ENCODE measurements at places on chromosomes 2 and 18.
A peak's percentile ranks its signal among the peaks of the same experiment; 100 is the strongest.

DNA sequence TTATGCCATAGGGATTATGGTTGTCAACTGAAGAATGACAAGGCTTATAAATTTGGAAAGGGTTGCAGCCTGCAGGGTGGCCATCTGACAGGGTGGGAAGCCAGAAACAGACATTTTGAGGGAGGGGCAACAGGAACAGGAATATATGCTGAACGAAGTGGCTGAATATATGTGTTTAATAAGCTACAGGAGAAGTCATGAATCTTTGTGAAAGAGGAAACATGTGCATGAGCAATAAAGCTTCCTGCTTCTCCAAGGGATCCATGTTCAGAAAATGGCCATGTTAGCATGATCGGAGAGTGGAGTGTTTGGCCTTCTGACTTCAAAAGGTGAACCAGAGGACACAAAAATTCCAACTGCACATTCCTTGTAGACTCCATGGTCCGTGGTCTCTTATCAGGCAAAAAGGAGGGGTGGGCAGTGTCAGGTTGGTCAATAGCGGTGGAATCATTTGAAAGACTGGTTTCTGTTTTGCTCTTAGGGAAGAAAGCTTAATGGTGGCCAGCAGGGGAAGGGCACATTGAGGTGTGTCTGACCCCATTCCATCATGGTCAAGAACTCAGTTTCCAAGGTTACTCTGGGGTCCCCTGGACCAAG lies 144.1 kb downstream of the SOCS6 start:
- DNase-seq = no peak

GRCh38 chr2:16050261-16050907 lies 110.0 kb downstream of the MYCN start:
- DNase-seq = no peak

GRCh38 chr2:28746429-28747111 lies 5.1 kb upstream of the PPP1CB start:
- no peak for DNase-seq

DNA sequence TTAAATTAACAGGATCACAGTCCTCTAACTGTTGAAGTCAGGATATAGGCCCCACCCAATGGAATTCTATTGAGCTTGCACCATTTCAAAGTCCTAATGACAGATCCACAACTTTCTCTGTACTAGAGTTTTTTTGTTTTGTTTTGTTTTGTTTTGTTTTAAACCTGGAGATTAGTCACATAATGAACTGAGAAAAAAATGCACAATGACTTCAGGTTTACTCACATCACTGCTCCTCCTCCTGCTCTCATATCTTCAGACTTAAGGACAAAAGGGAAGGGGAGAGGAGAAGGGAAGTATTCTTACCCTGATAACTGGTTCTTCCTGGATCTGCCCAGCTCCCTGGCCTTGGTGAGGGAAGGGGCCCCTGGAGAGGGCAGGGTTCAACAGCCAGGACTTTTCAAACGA lies 208.2 kb upstream of the EPHA4 start:
- DNase-seq = no peak

DNA sequence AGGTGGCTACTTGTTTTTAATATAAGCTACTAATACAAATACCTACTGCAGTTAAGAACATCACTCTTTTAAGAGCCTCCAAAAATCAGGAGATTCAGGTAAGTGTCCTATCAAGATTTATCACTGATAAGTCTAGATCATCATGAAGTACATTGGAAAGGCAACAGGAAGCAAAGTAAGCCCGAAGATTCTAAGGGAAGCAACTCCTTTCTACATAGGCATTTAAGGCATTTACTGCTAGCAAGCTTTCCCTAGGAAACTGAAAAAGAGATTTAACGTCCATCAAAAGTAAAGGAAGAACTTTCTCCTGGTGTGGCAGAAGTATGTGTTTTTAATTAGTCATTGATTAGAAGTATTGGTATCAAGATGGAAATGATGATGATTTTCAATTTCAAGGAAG lies 3.7 kb downstream of the STK17B start:
- DNase-seq = no peak

DNA sequence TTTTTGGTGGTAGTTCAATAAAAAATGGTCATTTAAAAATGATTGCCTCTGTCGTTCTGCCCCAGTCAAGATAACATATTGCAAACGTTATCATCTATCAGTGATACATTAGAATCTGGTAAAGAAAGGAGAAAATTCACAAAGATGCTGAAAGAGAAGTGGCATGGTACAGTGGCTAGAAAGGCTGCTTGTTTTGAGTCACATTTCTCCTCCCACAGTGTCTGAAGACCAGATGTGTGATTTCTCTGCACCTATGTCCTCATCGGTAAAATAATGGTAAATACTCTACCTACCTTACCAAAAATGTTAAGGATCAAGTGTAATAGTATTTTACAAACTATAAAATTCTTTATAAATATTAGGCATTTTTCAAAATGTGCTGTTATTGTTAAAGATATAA lies 76.1 kb upstream of the NOSTRIN start:
- no peak for DNase-seq

DNA sequence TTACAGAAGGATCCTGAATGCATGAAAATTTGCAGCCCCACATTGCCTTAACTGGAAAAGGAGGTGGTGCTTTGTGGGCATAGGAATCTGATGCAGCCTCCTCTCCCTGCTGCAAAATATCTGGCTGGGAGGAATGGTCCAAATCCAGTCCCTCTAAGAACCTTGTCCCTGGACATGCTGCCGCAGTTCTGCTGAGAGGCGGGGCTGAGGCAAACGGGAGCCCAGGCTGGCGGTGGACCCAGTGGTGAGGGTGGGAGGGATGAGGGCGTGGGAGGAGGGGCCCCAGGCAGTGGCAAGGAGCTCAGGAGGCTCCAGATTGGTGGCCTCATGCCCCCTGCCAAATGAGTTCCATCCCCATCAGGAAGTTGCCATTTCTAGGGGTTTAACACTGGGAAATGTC lies 36.2 kb downstream of the ZAP70 start:
- DNase-seq = no peak

DNA sequence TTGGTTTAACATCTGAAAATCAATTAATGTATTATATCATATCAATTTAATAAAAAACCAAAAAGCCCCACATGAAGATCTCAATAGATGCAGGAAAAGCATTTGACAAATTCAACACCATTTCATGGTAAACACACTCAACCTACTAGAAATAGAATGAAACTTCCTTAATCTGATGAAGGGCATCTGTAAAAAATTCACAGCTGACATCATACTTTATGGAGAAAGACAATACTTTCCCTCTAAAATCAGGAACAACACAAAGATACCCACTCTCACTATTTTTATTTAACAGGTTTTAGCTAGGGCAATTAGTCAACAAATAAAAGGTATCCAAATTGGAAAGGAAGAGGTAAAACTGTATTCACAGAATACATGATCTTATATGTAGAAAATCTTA lies 303.0 kb upstream of the ZEB2 start:
- DNase-seq = no peak

DNA sequence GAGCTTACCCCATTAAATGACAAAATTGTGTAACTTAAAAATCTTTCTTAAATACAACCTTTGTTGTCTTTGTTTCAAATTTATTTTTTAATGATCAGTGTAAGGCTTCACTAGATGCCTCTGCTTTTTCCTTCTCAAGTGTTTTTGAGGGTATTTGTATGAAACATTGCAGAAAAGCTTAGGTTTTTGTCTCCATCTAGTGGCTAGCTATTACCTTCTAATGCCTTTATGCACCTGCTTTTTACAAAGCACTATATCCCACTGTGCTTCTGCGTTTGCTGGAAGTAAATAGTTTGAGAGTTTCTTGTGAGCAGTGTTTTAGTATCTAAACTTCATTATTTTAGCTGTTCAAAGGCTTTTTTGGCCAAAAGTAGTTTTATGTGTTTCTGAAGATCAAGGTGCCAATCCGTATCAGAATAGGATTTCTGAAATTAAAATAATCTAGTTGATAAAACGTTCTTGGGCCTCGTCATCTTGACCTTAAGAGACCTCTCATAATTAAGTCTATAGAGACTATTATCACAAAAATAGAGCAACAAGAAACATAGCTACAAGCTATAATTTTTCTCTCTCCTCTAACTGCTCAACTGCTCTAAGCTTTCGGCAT lies 47.0 kb downstream of the IWS1 start:
- DNase-seq = peak; percentile 80

GRCh38 chr2:226888378-226888965 lies 52.6 kb downstream of the RHBDD1 start:
- no peak for DNase-seq

DNA sequence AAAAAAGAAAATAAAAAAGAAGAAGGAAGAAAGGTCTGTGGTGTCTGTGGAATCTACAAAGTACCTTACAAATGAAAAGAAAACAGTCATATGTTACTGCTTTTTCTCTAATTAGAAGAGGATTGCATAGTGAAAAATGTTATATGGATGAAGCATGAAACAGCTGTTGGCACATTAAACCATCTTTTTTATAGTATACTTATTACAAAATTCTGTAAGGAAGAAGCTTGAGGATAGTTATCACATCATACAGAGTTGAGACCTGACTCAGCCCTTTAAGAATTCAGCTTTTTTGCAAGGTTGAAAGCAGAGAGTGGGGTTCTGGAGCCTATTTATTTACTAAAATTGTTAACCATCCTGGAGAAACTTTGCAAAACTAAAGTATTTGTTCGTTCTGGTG lies 222.7 kb downstream of the PHLPP1 start:
- no peak for DNase-seq

GRCh38 chr2:127217470-127218325 lies 2.4 kb downstream of the CYP27C1 start:
- no peak for DNase-seq

DNA sequence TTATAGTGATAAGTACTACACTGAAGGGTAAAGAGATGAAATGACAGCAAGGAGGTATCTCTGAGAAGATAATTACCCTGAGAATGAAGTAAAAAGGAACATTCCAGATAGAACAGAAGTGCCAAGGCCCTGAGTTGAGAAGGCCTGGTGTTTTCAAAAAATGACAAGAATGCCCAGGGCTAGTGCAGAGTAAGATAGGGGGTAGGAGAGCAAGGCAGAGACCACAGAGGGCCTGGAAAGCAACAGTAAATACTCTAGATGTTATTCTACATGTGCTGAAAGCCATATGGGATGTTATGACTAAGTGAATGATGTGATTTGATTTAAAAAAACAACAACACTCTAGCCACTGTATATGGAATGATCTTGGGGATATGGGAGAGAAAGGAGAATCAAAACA lies 52.3 kb downstream of the BAZ2B start:
- no peak for DNase-seq

DNA sequence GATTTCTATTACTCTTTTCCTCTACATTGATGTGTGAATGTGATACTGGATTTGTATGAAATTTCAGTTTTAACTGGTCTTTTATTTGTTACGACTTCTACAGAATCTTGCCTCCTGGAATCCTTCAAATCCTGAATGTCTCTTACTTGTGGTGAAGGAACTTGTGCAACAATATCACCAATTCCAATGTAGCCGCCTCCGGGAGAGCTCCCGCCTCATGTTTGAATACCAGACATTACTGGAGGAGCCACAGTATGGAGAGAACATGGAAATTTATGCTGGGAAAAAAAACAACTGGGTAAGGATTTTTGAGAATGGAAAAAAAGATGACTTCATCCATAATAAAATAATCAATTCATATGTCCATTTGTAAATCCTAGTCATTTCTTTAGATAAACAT lies 134.6 kb downstream of the BABAM2 start:
- DNase-seq = no peak

DNA sequence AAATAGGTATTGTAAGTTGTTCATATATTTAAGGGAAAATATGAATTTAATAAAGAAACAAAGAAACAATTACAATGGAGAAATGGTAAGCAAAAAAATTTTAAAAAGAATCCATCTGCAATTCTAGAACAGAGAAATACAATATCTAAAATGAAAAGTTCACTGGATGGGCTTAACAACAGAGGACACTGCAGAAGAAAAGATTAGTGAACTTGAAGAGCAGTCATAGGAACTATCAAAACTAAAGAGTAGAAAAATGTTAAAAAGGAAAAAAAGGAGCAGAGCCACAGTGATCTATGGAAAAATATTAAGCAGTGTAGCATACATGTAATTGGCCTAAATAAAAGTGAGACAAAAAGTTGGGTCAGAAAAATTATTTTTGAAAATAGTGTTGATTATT lies 83.5 kb downstream of the ALK start:
- no peak for DNase-seq

DNA sequence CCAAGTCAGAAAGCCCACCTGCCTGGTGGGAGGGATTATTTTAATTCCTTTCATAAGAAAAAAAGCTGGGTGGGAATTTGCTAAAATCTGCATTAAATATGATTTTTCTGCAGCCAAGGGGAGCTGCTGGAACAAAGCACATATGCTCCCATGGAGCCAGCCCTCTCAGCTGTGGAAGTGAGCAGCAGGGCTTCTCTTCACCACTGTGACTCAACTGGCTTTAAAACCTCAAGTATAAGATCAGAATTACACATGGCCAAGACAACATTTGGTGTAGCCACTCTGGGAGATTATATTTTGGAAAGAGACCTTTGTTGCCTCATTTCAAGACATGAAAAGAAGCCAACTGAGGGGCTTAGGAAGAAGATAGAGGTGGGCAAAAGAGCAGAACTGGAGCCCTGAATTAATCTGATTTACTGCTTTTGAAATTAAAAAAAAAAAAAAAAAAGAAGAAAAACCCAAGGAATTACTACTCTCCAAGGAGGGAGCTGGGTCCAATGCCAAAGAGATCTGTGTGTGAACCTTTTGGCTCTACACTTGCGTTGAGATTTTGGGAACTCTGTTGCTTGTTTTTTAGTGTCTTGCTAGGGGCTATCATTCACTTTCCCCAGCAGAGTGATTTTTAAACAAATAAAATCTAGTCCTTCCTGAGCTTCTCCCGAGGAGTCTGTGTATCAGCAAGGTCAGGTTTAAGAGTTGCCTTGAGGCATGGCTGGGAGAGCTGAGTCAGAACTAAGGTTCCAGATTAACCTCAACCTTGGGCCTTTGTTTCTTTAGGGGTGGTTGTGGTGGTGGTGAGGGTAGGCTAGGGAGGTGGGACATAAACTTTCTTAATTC lies 6.0 kb downstream of the LHCGR start:
- no peak for DNase-seq

DNA sequence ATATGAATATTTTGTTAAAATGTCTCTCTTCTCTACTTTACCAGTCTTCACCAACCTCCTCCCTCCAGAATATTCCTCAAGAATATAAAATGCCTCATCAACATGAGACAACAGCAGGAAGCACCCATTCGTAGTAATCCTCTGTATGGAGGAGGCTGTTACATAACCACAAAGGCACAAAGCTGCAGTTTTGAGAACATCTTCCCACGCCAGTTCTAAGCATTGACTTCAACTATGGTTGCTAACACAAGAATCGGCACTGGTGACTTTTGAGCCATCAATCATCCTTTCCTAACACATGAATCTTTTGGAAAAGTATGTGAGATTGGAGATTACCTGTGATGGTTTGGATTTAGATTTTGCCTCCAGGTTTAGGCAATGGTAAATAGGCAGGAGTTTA lies 54.9 kb upstream of the CYP1B1 start:
- no peak for DNase-seq

- no peak for DNase-seq
Measured at GRCh38 chr18:71362140-71362539, 1073.3 kb downstream of the SOCS6 start.

GRCh38 chr18:64674694-64675093 lies 525.8 kb upstream of the LINC00305 start:
- DNase-seq = no peak

Measured in cerebellar cortex (tissue), 1 donor.